ENCODE measurements at places on chromosomes 3 and 15. TPM values are rescaled to one million over a fixed set of nuclear protein-coding genes. Genes with fewer than 3 reads are reported as not detected.

TRIM42 gene
- total RNA-seq, result not detected

C15orf62 gene
- total RNA-seq, result 0.30 TPM

CCDC54 gene
- not detected for total RNA-seq

TMEM266 gene
- not detected for total RNA-seq

CCDC39 gene
- not detected for total RNA-seq

LRTM1 gene
- not detected for total RNA-seq

DCUN1D1 gene
- 31.7 TPM for total RNA-seq

SPCS1 gene
- 85.8 TPM for total RNA-seq

CTXN2 gene
- not detected for total RNA-seq

SCG5 gene
- total RNA-seq, result not detected

CPEB1 gene
- 1.6 TPM for total RNA-seq

DNA sequence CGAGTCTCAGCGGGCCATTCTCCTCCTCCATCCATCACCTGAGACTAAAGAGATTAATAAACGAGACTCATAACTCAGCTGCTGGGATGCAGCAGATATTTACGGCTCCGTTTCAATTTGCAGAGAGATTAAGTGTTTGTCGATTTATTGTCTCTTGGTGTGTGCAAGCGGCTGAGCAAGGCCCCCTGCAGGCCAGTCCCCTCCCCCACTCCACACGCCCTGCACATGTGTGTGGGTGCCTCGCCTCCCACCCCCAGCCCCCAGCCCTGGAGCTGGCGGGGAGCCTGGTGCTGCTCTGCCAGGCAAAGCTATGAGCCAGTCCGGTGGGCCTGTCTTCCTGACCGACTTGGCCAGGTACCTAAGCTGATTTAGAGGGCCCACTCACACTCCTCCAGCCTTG, 63.0 kb downstream of the CYP11A1 start:
- DNase-seq, result no peak

DNA sequence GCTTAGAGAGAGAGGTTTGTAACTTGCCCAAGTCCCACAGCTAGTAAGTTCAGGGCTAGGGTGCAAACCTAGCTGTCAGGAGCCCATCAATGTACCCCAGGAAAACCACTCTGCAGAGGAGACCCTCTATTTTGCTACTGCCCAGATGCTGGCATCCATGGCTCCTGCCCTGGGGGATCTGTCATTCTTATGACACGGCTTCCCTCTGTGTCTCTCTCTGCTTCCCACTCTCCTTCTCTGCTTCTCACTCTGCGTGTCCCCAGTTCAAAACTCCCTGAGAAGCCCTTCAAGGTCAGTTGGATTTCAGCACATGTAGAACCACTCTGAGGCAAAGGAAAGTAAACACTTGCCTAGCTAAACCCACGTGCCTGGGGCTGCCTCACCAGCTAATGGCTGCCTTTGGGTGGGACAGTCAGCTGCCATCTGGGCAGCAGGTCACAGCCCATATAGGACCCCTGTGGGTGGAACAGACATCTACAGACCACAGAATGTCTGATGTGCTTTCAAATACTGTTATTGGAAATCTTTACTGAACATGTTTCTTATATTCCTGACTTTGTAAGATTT, 29.4 kb upstream of the SLCO2A1 start:
- no peak for DNase-seq

- DNase-seq, result no peak
Measured at GRCh38 chr3:110773413-110773954, 298.1 kb upstream of the NECTIN3 start.

DNA sequence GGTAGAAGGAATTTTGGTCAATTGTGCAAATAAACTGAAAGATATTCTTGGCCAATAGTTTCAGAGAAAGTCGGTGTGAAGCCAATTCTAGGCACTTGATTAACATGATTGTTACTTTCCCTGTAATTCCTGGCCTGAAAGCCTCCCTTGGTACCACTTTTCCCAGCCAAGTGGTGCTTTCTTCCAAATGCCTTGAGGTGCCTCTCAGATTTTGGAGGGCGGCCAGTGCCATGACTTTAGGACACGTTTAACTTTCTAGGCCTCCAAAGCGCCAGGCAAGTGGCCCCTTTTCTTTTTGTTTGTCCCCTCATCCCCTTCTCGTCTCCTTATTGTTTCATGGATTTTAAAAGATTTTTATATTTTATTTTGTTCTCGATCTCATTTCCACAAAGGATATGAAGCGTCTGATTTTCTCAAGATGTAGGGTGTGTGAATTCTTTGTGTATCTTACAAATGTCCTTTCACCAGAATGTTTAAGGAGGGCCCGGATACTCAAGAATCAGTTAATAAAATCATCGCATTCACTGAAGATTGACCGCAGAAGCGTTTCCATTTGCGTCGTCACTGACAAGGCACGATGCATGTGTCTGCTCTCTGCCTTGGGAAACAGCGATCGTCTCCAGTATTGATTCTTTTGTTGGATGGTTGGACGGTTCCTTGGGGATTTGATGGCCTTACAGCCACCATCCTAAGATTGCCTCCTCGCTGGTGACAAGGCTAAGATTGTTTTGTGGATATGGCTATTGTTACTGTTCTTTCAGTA, 87.8 kb downstream of the ASB7 start:
- DNase-seq, result no peak

DNA sequence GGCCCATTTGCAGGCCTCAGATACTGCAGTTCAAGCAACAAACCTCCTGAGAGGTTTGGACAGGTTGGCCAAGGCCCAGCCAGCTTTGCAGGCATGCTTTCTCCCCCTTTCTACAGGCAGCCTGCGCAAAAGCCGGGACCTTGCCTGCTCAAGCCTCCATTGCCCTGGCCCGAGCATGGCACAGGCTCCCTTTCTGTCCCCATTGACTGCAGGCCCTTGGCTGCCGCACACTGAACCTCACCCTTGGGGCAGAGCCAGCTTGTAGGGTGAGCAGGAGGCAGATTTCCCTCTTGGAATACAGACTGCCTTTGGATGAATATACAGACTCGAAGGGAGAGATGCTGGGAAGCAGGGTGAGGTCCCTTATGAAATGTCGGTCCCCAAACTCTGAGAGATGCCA, 461.7 kb upstream of the PROK2 start:
- DNase-seq, result peak; percentile 57

DNA sequence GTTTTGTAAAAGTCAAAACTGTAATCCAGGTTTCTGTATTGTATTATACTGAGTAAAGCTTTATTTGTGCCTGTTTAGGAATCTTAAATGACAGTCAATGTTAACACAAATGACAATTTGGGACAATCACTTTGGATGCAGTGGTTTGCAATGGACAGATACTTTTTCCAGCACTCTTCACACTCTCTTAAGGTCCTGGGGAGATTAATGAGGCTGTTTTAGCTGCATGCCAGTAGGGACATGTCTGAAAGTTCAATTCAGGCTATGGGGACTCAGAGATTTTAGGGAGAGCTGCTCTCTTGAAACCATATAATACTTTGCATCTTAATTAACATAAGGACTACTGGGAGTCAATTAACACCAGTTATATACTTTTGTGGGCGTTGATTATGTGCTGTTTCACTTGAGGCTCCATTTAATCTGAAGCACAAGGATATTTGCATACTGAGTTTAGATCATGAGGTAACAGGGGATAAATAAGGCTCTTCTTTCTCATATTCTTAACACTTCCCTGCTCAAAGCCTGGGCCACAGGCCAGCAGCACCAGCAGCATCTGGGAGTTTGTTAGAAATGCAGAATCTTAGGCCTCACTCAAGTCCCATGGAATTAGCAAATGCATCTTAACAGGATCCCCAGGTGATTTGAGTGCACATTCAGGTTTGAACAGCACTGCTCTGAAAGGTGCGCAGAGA, 972.8 kb downstream of the PLOD2 start:
- no peak for DNase-seq

- DNase-seq, result no peak
Measured at GRCh38 chr3:12886106-12886679, 44.8 kb upstream of the RPL32 start.

GRCh38 chr15:27865926-27866325, 233.2 kb downstream of the OCA2 start:
- DNase-seq, result no peak

DNA sequence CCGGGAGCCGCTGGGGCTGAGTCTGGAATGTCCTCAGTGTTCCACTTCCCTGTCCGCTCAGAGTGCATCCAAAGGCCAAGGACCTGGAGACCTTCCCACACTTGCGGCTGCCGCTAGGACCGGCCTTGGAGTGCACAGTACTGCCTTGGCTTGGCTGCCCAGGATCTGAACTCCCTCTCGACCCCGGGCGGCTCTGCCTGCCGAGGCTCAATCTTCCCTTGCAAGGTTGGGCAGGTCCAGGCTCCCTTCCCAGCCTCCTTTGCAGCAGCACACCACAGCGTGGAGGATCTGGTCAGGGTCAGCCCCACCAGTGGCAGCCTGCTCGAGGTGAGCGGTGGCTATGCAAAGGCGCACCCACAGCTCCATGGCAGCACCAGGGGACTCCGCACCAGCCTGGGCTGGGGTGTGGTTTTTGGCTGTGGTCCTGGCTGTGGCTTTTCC, 69.2 kb downstream of the PLXNA1 start:
- DNase-seq, result peak; percentile 80

GRCh38 chr15:80527961-80528360, 123.8 kb downstream of the ARNT2 start:
- DNase-seq, result no peak

DNA sequence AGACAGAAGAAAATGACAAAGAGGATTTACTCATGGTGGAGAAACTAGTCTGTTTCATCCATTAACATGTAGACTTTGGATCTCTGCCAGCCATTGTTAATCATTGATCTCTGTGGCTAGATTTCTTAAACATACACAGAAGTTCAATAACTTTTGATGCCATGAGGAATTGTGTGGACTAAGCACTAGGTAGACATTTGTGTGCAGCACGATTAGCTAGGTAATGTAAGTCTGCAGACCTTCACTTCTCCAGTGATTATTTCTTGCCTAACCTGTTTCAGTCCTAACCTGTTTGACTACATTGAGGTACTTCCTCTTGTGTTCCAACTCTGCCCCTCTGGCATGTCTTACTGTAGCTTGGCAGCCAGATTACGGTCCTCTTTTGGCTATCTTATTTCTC, 928.5 kb upstream of the ROBO1 start:
- DNase-seq, result no peak

DNA sequence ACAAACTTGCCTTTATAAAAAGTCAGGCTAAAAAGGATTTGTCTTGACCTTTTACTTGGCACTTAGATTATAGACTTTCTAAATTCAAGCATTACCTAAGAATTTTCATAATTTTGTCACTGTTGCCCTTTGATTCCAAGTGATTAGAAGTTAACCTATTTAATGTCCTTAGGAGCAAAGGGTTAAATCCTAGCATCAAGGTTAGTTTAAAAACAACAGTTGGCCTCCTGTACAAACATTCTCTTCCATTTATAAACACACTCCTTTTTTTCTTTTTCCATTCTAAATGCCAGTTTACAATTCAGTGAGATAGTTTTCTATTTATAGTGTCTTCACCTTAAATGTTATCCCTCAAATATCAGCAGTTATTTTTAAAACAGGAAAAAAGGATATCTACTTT, 18.4 kb upstream of the SPPL2A start:
- DNase-seq, result no peak

DNA sequence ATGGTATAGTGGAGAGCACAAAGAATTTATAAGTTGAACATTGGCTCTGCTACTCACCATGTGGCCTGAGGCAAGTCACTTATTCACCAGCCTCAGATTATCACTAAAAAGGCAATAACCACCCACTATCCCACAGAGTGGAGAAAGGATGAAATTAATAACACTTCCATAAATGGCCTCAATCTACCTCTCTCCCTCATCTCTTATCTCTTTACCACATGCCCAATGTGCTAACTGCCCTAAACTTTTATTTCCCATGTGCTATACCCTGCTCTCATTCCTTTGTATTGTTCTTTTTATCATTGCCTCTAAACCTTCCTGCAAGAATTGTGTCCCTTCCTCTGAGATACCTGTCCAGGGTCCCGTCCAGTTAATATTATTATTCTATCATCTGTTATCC, 26.0 kb downstream of the SLC12A6 start:
- DNase-seq, result no peak

DNA sequence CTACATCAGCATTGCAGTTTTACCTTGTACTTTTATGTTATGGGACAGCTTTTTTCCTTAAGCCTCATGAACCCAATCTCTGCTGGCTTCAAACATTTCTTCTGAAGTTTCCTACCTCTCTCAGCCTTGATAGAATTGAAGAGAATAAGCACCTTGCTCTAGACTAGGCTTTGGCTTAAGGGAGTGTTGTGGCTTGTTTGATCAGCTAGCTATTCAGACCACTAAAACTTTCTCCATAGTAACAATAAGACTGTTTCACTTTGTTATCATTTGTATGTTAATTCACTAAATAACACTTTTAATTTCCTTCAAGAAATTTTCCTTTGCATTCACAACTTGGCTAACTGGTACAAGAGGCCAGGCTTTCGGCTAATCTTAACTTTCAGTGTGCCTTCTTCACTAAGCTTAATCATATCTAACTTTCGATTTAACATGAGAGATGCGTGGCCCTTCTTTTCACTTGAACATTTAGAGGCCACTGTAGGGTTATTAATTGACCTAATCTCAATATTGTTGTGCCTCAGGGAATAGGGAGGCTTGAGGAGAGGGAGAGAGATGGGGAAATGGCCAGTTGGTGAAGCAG, 8.1 kb upstream of the TIGIT start:
- DNase-seq, result no peak

DNA sequence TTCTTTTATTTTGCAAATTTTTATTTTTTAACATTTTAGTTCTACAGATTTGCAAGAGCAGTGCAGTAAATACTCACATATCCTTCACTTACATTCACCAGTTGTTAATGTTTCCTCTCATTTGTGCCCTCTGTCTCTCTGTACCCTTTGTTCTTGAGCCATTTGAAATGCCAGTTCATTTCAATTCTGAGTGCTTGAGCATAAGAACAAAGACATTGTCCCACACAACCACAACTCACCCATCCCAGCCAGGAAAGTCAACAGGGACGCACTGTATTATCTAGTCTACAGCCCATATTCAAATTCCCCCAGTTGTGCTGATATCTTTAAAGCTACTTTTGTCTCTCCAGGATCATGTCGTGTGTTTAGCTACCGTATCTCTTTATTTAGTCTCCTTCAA, 141.4 kb upstream of the SLC6A11 start:
- DNase-seq, result no peak

DNA sequence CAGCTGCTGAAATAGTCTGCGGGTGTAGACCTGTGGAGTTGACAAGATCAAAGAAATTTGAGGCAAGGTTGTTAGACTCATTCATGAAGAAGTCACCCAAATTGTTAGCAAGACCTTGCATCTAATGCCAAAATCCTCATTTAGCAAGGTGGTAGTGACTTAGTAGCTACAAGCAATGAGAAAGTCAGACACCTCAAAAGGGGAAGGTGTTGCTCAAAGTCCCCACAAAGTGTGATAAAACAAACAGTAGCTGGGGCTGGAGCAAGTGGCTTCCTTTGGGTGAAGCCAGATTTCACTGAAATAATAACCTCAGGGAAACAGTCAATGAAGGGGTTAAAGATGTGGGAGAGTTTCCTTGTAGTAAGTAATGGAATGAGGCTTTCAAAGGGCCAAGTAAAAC, 44.9 kb downstream of the CD86 start:
- DNase-seq, result no peak

- DNase-seq, result no peak
Measured at GRCh38 chr15:92647467-92648163, 8.0 kb downstream of the FAM174B start.
